Upper lobe of right lung (tissue), 1 donor: ENCODE measurements at places on chromosomes 3 and 15. TPM values are rescaled to one million over a fixed set of nuclear protein-coding genes. Genes with fewer than 3 reads are reported as not detected.

GOLGA6C gene
- total RNA-seq: not detected

TGFBR2 gene
- 329 TPM for total RNA-seq

SAMMSON gene
- not detected for total RNA-seq

RASGRP1 gene
- total RNA-seq: 9.4 TPM

CTXN2 gene
- not detected for total RNA-seq

BDH1 gene
- 12.5 TPM for total RNA-seq

TUSC7 gene
- total RNA-seq: not detected

DNA sequence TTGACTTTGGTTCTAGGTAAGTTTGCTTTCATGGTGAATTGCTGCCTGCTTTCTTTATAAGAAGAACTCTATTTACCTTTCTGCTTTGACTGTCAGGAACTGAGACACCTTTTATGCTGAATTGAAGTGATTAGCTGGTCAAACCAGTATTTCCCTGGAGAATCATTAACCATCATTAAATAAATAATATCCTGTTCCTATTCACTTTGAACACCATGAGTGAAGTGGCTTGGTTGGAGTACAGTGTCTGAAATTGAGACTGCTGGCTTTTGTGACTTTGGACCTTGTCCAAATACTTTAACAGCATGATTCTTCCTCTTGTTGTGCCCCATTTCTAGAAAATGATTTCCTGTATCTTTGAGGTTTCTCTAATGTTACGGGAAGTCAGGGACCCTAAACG lies 5.6 kb upstream of the TMEM62 start:
- no peak overlapping the region for H3K4me3 ChIP-seq
- no peak overlapping the region for H3K27ac ChIP-seq
- no peaks in the 10 kb centered on the region for H3K27me3 ChIP-seq
- H3K4me1 ChIP-seq: peaks cover 8% of the 10 kb centered on the region
- no peak for DNase-seq

GRCh38 chr15:40894681-40895448 lies 615 bp downstream of the VPS18 start:
- H3K4me1 ChIP-seq: peaks cover 10% of the 10 kb centered on the region
- H3K4me3 ChIP-seq: peak overlapping the region; percentile 97
- H3K27ac ChIP-seq: peak overlapping the region; percentile 88

DNA sequence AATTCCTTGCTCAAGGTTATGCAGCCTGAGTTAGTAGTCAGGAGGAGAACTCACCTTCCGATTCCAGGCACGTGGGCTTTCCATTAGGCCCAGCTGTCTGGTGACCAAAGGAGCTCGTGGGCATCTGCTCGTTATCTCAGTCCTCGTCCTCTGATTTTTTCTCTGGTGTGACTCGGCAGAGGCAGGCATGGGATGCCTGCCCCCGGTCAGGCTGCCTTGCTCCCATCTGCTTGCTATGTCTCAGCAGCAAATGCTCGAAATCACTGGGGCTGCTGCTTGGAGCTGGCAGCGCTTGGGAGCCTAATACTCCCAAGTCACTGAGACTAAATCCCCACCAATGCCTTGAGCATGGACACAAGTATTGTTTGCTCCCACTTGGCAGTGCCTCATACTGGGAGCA lies 84.5 kb upstream of the NMNAT3 start:
- no peaks in the 10 kb centered on the region for H3K4me1 ChIP-seq
- no peak for DNase-seq
- H3K27me3 ChIP-seq: no peaks in the 10 kb centered on the region
- no peak overlapping the region for H3K4me3 ChIP-seq
